AG10803 (cell line): ENCODE measurements at places on chromosomes 5 and 9.

DNA sequence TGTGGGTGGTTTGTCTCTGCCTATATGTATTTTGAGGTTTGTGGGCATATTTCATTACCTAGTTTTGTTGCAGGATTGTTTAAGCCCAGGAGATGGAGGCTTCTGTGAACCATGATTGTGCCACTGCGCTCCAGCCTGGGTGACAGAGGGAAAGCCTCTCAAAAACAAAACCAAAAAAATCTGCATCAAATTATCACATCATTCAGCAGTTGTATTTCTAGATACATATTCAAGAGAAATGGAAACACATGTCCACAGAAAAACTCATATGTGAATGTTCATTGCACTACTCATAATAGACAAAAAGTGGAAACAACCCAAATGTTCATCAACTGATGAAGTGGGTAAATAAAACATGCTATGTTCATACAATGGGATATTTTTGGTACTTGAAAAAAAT, 29.9 kb downstream of the HSPA4 start:
- peak; percentile 57 for DNase-seq

DNA sequence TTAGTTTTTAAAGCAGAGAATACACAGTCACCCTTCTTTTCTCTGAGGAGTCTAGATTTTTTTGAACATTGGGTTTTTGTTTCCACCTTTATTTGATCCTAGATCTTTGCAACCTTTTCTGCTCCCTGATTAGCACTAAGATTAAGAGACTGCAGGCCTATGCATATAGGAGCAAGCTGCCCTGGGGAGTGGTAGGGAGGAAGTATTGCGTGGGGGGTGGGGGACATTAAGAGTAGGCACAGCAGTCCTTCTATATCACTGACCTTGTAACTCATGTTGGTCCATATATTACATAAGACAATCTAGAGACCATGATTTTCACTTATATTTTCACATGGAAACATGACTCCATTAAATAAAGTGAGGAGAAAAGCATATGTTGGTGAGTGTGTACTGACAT, 149.1 kb downstream of the ADGRV1 start:
- DNase-seq: no peak

DNA sequence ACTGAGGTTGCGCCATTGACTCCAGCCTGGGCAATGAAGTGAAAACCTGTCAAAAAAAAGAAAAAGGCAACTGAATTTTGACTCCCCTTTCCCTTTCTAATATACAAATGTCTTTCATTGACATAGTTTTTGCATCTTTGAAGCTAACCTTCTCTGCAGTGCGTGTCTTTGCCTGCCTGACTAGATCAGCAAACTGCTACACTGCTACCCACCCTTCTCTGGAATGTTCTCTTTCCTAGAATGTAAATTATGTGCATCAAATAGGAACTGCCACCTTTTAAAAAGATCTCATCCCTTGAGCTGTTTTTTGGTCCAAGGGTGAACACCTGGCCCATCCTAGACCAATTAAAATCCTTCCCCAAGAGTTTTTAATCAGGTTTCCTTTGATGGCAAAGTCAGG, 127.6 kb downstream of the SLC28A3 start:
- DNase-seq: no peak

DNA sequence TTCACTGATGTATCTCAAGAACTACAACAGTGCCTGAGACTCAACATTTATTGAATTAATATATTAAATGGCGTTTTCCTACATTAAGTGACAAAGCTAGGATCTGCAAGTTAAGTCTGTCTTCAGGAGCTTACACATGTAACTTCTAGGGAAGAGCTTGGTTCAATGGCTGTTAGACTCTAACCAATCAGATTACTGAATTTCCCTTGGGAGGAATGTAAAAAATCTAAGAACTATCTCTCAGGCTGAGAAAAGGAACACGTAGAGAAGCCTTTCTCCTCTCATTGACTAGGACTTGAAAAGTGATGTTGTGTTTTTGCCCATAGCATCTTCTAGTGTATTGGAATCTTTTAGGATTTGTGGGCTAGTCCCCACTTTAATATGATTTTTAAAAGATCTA, 53.6 kb downstream of the CCNH start:
- no peak for DNase-seq

DNA sequence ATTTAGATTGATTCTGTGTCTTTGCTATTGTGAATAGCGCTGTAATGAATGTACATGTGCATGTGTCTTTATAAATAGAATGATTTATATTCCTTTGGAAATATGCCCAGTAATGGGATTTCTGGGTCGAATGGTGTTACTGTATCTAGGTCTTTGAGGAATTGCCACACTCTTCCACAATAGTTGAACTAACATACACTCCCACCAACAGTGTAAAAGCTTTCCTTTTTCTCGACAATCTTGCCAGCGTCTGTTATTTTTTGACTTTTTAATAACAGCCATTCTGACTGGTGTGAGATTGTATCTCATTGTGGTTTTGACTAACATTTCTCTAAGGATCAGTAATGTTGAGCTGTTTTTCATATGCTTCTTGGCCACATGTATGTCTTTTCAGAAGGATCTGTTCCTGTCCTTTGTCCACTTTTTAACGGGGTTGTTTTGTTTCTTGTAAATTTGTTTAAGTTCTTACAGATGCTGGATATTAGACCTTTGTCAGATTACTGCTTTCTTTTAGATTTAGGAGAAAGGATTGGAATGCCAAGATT, 125.0 kb upstream of the NR5A1 start:
- DNase-seq: peak; percentile 84

DNA sequence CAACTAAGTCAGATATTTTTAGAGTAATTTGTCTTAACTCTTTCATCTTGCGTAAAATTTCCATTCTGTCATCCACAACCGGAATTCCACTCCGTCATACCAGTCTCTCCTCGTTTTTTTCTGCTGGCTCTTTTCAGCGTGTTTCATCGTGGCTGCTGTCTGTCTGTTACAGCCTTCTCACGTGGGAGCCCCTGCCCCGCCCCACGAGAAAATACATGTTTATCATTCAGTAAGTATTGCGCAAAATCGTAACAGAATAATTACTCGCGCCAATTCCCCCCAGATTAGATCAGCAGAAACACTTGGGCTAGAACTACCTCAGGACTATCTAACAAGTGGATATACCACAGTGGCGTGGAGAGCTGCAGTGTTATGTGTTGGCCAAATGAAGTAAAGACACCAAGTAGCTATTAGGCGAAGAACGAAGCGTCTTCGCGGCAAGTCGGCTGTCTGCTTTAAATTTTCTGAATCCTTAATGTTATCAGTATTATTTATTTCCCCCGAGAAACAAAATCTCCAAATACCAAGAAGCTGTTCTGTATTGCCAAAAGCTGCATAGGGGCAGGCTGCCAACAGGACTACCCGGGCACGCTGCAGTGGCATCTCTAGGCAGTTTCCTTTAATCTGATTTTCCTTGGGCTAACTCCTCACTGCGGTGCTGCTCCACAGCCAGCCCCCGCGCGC, 566 bp upstream of the FOCAD start:
- DNase-seq: peak; percentile 78

- no peak for DNase-seq
Observed at GRCh38 chr9:127489471-127490115, 38.3 kb downstream of the LRSAM1 start.

DNA sequence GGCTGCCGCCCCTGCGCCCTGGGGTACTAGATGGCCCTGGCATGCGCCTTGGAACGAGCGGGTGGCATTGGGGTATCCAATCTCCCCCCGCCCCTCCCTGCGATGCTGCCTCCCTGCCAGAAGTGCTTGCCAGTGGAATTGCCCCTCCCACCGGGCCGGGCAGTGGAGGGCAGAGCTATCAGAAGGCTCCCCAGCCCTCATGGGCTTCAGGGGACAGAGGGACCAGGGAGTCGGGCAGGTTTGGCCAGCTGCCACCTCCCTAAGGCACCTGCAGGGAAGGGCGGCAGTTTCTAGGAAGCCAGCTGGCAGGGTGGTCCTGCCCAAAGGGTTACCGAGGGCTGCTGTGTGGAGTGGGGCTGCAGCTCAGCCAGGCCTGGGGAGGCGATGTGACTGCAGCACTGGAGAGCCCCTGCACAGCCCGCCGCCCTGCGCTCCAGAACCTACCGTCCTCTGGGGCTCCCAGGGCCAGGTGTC, 52.8 kb upstream of the EGFL7 start:
- DNase-seq: no peak

DNA sequence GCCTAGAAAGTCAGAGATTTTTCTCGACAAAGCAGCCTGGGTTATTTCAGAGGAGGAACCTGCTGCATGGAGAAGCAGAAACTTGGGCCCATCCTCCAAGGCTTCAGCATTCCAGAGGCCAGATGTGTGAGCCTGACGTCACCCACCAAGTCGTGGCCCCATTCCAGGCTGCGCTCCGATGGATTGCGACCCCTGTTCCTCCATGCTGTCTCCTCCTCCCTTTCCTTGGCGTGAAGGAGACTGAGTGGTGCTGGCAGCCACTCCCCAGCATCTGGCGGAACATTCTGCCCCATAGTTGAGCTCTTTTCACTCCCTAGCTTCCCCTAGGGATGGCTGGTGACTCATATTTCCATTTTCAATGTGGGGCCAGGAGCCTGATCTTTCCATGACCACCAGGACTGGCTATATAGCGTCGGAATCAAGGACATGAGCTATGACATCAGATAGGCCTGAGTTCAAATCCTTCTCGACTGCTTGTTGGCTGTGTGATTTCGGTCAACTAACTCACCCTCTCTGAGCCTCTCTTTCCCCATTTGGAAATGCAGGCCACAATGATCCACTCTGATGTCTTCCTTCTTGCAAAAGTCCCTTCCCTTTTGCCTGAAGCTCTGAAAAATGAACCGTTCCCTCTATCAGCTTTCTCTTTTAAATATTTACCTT, 24.5 kb upstream of the DUSP1 start:
- peak; percentile 99 for DNase-seq

DNA sequence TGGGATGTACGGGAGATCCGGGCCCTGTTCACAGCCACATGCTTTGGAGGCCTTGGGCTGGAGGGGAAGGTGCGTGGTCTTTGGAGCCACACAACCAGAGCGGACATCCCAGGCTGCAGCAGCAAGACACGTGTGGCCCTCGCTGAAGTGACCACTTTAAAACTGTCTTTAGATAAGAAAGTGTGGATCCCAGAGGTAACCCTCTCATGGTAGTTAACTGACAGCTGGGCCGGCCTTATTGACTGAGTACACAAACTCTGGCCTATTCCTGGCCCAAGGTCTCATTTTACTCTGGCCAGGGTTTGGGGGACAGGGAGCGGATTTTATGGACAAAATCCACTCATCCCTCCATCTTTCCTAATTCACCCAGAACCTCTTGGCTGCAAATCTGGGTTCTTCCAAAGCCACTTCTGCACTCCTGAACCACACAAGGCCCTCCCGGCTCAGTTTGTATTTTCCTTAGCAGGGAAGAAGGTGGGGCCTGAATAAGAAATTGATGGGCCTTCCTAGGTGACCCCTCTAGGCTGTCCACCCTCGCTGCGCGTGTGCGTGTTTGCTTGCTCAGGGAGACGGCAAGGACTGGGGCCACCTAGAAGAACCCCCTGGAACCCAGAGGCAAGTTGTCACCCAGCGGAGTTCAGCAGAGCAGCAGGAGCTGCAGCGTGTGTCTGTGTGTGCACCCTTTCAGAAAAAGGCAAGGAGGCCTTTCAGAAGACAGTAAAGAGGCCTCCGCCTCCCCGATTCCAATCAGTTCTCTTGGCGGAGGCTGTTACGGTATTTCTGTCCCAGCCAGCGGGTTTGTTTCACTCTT, 73.3 kb upstream of the ORM1 start:
- no peak for DNase-seq

- DNase-seq: peak; percentile 65
Observed at GRCh38 chr5:141094481-141095262, at the start of gene PCDHB2. PCDHB2 (plus strand) TSS chr5:141094615; CDS start chr5:141094791, 176 bp downstream.
